Kidney tubule cell (primary cell): ENCODE measurements at places on chromosomes 3 and 15.

- DNase-seq: peak; percentile 89
Measured at GRCh38 chr3:30286007-30286669, 320.3 kb upstream of the TGFBR2 start.

DNA sequence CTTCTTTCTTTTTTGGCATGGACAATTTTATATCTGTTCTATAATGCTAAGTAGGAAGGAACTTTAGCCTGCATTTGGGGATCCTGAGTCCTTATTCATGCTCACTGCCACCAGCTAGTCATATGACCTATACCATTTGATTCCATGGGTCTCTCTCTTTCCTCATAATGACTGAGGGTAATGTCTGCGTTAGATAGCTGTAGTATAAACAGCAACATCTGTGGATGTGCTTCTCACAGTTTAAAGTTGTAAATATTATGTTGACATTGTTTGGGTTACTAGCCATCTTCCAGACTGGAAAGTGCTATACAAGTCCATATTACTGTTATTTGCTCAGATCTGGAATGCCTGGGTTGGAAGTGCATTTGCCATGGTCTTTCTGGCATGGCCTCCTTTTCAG is 274.9 kb upstream of the SEMA6D start:
- no peak for DNase-seq

- no peak for DNase-seq
Measured at GRCh38 chr15:43920815-43921214, 94.0 kb downstream of the WDR76 start.

- DNase-seq: no peak
Measured at GRCh38 chr3:157844800-157845565, 261.2 kb downstream of the SHOX2 start.

- peak; percentile 47 for DNase-seq
Measured at GRCh38 chr3:83842511-83842910, 1116.3 kb upstream of the CADM2 start.

DNA sequence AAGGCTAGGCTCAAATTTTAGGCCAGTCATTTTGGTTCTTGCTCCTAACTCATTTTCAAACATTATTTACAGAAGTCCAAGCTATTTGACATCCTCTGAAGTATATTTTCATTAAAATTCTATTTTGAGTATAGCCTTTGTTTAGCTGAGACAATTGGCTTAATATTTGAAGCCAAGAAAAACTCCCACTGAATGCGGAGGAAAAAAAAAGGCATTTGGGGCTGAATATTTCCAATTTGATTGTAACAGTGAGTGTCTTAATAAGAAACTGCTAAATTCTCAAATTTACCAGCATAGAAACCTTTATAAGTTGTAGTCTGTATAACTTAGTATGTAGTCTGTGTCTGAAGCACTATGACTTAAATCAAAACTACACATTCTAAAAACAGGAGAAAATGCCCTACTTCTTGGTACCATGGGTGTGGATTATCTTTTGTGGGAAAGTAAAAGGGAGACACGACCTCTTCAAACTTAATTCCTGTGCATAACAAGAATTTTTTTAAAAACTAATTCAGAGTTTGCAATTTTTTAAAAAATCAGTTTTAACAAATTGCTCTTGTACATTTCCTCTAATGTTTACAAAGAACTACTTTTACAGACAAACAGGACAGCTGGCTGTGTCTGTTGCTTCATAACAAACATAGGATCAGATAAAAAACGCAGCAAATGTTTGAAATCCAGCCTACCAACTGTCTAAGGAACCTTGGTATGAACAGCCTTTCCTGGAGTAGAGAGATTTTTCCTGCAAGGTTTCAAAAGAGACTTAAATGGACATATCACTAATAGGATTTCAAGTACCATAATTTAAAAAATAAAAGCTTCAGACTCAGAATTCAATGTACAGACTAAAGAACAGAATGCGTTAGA is 52.7 kb upstream of the LMOD3 start:
- DNase-seq: no peak

DNA sequence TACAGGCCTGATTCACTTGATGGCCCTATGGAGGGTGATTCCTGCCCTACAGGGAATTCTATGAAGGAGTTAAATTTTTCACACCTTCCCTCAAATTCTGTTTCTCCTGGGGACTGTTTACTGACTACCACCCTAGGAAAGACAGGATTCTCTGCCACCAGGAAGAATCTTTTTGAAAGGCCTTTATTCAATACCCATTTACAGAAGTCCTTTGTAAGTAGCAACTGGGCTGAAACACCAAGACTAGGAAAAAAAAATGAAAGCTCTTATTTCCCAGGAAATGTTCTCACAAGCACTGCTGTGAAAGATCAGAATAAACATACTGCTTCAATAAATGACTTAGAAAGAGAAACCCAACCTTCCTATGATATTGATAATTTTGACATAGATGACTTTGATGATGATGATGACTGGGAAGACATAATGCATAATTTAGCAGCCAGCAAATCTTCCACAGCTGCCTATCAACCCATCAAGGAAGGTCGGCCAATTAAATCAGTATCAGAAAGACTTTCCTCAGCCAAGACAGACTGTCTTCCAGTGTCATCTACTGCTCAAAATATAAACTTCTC is 43.6 kb downstream of the BLM start:
- DNase-seq: no peak

- DNase-seq: no peak
Measured at GRCh38 chr3:136211547-136211946, 15.4 kb upstream of the MSL2 start.

GRCh38 chr15:72515591-72516389 is 41.7 kb downstream of the ARIH1 start:
- DNase-seq: no peak

- no peak for DNase-seq
Measured at GRCh38 chr3:130609166-130609979, 92.4 kb downstream of the COL6A6 start.

- DNase-seq: no peak
Measured at GRCh38 chr15:101852356-101852755, 40.4 kb downstream of the OR4F15 start.

GRCh38 chr15:70956201-70956995 is 63.8 kb downstream of the LRRC49 start:
- no peak for DNase-seq

GRCh38 chr3:1172644-1173043 is 79.8 kb downstream of the CNTN6 start:
- no peak for DNase-seq

GRCh38 chr3:130582457-130583153 is 65.6 kb downstream of the COL6A6 start:
- no peak for DNase-seq

- no peak for DNase-seq
Measured at GRCh38 chr15:39942101-39942752, 8.3 kb downstream of the EIF2AK4 start.

GRCh38 chr3:157607826-157608405 is 104.7 kb upstream of the VEPH1 start:
- DNase-seq: no peak

DNA sequence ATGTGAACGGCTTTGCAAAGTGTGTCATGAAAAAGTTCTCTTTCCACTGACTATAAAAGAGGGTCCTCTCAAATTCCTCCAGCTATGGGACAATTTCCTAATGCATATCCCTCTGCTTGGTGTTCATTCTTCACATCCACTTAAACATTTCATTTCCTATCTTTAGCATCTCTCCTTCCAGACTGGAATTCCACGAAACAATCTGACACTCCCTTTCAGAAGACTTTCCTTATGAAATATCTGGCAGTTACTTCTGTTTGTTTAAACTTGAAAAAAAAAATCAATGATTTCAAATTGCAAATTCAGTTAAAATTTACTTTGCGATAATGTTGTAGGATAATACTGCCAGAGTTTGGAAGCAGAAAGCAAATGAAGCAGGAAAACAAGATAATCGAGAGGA is 105.8 kb upstream of the SELENOK start:
- no peak for DNase-seq

DNA sequence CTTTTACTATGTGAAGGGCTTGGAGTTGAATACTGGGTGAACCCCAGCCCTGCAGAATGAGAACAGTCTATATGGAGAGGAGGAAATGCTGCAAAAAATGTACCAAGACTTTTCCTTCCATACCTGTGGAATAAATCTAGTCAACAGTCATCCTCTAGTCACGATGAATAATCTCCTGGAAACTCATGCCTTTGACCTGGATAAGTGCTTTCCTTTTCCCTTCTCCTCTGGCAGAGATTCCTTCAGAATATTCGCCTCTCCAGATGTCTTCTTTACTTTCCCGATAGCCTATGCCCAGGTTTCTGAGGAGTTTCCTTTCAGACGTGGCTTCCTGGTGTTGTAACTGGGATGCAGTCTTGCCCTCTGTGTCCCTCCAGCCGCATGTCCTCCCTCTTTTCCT is 28.1 kb downstream of the CCNL1 start:
- peak; percentile 84 for DNase-seq

DNA sequence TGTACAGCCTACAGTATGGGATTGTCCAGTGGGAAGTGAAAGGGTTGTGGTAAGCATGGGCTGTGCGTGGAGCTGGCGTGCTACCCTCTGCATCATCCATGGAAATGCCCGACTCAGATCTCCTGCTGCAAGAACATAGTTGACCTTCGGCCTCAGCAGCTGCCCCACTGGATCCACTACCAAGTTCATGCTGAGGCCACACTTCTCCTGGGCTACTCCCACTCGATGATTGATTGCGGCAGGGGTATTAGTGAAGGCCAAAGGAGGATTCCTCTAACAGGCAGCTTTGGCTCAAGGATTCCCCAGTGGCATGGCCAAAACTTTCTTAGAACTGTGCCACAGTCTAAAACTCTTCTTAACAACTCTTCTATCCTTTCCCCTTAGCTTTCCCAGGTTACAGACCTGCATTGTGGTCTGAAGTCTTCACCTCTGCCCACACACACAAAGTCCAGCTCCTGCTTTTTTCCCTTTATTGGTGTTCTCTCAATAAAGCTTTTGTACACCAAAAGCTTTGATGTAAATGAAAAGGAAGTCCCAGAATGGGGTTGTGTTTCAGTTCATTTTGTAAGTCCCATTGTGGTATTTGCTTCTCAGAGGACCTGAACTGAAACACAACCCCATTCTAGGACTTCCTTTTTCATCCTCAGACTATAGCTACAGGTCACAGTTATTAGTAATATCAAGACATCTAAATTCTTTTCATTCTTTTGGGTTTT is 4.9 kb upstream of the TBC1D5 start:
- DNase-seq: no peak

- DNase-seq: no peak
Measured at GRCh38 chr3:198113206-198114053, 153.4 kb downstream of the LMLN start.

GRCh38 chr3:184604615-184605290 is 43.2 kb downstream of the EPHB3 start:
- DNase-seq: no peak

DNA sequence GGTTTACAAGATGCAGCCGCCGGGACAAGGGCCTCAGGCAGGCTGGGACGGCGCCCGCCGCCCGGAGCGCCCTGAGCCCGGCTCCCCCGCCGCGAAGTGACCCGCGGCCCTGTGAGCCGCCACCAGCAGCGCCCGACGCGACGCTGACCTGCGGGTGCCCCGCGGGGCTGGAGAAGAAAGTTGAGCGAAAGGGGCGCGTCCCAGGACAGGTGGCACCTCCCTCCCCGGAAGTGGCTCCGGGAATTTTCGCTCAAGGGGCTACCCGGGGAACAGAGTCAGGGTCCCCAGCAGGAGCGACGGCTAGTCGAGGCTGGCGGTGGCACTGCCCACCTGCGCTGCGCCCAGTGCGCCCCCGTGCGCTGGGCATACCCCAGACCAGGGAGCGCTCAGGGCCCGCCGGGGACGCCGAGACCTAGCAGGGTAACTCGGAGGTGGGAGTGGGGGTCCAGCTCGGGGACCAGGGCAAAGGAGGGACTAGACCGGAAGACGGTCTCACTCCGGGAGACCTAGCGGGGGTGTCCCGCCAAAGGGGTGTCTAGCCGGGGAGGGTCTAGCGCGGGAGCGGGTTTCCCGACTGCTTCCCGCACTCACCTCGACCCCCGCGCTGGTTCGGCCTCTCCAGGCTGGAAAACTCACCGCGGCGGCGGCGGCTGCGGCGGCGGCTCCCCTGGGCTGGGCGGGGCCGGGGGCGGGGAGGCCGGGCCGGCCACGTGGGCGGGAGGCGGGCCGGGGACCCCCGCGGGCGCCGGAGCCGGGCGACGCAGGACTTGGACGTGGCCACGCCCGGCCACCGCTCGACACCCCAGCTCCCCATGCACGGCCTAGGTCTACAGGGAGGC is 18.4 kb downstream of the SPATA12 start:
- peak; percentile 61 for DNase-seq

GRCh38 chr3:177005718-177006405 is 191.4 kb downstream of the TBL1XR1 start:
- no peak for DNase-seq

GRCh38 chr15:63553388-63553791 is 43.8 kb upstream of the FBXL22 start:
- peak; percentile 96 for DNase-seq

- DNase-seq: peak; percentile 55
Measured at GRCh38 chr3:165181556-165181955, 14.6 kb downstream of the SLITRK3 start.

DNA sequence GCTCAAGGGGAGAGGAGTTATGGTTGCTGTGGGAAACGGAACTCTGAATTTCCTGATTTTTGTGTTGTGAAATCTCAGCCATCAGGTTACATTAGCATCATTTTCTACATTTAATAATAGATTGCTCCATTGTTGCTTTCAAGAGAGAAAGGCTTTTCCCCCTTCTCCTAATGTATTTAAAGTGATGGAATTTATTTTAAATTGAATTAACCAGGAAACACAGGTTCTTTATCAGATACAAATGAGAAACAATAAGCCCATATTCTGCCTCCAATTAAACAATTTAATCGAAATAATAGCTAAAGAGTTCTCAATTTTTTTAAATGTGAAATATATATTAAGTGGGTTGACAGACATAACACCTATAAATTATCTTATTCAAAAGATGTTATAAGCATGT is 30.1 kb downstream of the TUSC7 start:
- DNase-seq: no peak

- DNase-seq: peak; percentile 91
Measured at GRCh38 chr15:73637527-73637926, 4.3 kb upstream of the NPTN start.

GRCh38 chr3:127454968-127455367 is 135.6 kb downstream of the TPRA1 start:
- DNase-seq: no peak

GRCh38 chr3:48518638-48519276 is 14.8 kb upstream of the SHISA5 start:
- no peak for DNase-seq

DNA sequence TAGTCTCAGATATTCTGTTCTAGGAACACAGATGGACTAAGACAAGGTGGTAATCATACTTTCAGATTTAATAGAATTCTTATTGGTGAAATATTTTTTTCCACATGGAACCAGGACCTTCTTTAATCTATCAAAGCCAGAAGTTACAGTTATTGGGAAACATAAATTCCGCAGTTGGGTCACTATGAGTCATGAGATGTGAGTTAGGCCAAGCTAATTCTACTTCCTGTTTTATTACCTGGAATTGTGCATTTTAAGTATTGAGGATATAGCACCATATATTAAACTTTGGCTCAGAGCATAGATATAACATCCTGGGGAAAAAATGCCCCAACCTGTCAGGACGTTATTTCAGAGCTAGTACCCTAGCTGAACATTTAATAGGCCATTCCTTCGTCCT is 96.4 kb upstream of the P3H2 start:
- DNase-seq: peak; percentile 34
